ENCODE measurements at places on chromosomes 12 and 14. TPM values are rescaled to one million over a fixed set of nuclear protein-coding genes. Genes with fewer than 3 reads are reported as not detected.

The ESR2 gene
- 0.20 TPM for total RNA-seq

The BDKRB1 gene
- total RNA-seq: not detected

The HRK gene
- total RNA-seq: 0.55 TPM

The CEP83 gene
- total RNA-seq: 25.4 TPM

The KRT79 gene
- total RNA-seq: 0.28 TPM

The SLCO1B1 gene
- 0.50 TPM for total RNA-seq

The OR6J1 gene
- not detected for total RNA-seq

The OTOGL gene
- not detected for total RNA-seq

The AREL1 gene
- total RNA-seq: 98.4 TPM

The DLK1 gene
- total RNA-seq: not detected

The FOXN4 gene
- not detected for total RNA-seq

The IL23A gene
- 2.9 TPM for total RNA-seq

The FSCB gene
- not detected for total RNA-seq

The TSPAN9 gene
- 9.6 TPM for total RNA-seq

The TSHR gene
- not detected for total RNA-seq

The IPO8 gene
- 75.0 TPM for total RNA-seq

The RNASE1 gene
- 47.4 TPM for total RNA-seq

The TMCC3 gene
- 19.9 TPM for total RNA-seq

The MYL6B gene
- total RNA-seq: 120 TPM

The PHLDA1 gene
- 38.3 TPM for total RNA-seq

The CRADD gene
- 9.3 TPM for total RNA-seq

The BDKRB2 gene
- 0.28 TPM for total RNA-seq

The ABCB9 gene
- total RNA-seq: 11.4 TPM

The HAL gene
- total RNA-seq: 1.3 TPM

The KLRD1 gene
- 0.68 TPM for total RNA-seq

The STYK1 gene
- total RNA-seq: 7.8 TPM

The NRXN3 gene
- not detected for total RNA-seq

The RIMBP2 gene
- not detected for total RNA-seq

The EXOC5 gene
- 38.2 TPM for total RNA-seq

The TAS2R8 gene
- total RNA-seq: not detected

The FLVCR2 gene
- 35.7 TPM for total RNA-seq

The CLEC7A gene
- total RNA-seq: 6.1 TPM

The KRT73 gene
- not detected for total RNA-seq

The NANOG gene
- not detected for total RNA-seq

The FBRSL1 gene
- total RNA-seq: 76.1 TPM

The RPL36AL gene
- 120 TPM for total RNA-seq

The TPPP2 gene
- not detected for total RNA-seq

The IKBIP gene
- total RNA-seq: 7.2 TPM

The TMEM233 gene
- not detected for total RNA-seq

The MLF2 gene
- total RNA-seq: 379 TPM

Data from PC-9 (cell line).